DND-41 (cell line): ENCODE measurements at places on chromosomes 11 and 22.

DNA sequence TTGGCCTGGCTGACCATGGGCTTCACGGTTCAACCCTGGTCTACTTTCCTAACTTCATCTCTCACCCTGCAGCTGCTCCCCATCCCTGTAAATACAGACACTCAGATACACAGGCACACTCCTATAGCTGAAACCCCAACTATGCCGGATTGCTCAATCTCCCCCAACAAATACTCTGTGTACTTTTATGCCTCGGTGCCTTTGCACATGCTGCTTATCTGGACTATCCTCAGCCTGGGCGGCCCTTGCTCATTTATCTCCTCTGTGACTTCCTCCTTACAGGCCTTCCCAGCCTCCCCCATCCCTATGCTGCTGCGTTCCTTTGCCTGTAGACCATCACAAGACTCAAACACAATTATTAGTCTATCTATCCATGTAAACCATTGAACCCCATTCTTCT, 76.6 kb downstream of the PKNOX2 start:
- H3K27me3 ChIP-seq: peaks cover 7% of the 10 kb centered on the region
- DNase-seq: no peak

DNA sequence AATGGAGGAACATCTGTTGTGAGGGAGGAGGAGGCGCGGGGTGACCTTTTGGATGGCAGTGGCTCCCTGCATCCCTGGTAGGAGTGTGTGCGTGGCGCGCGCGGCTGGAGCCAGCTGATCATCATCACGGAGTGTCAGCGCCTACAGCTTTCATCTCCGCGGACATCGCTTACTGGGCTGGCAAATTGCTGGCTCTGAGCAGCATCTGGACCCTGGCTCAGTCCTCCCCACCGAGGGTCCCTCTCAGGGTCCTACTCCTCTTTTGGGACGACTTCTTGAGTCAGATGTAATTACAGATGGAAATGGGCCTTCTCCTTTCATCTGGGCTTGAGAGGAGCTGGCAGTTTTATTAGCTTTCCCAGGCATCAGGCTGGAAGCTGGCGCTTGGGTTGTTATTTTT, 85.3 kb downstream of the CACNA1I start:
- no peak for DNase-seq
- no peaks in the 10 kb centered on the region for H3K36me3 ChIP-seq
- peaks cover 8% of the 10 kb centered on the region for H3K4me1 ChIP-seq
- H3K27me3 ChIP-seq: no peaks in the 10 kb centered on the region

DNA sequence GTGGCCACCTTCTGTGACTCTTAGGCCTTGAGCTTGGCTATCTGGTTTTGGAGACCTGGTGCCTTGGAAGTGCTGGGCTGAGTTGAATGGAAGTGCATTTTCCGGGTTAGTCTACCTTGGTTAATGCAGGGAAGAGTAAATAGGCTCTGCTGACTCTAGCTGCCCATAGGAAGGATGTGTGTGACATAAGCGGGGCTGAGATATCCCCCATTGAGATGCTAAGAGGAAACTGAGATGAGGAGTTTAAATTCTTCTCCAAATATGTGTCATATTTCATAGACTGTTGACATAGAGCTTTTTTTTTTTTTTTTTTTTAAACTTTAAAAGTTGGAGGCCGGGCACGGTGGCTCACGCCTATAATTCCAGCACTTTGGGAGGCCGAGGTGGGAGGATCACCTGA, 30.8 kb downstream of the ZNRF3 start:
- H3K4me1 ChIP-seq: no peaks in the 10 kb centered on the region
- DNase-seq: no peak
- H3K36me3 ChIP-seq: no peaks in the 10 kb centered on the region
- H3K27me3 ChIP-seq: no peaks in the 10 kb centered on the region

- no peak overlapping the region for H3K27ac ChIP-seq
- DNase-seq: no peak
- peaks cover under 1% of the 10 kb centered on the region; the same call in 1 of the 2 replicates for H3K4me1 ChIP-seq
- no peak overlapping the region for H3K4me3 ChIP-seq
Measured at GRCh38 chr22:30202531-30203006, 44.0 kb downstream of the LIF start.

DNA sequence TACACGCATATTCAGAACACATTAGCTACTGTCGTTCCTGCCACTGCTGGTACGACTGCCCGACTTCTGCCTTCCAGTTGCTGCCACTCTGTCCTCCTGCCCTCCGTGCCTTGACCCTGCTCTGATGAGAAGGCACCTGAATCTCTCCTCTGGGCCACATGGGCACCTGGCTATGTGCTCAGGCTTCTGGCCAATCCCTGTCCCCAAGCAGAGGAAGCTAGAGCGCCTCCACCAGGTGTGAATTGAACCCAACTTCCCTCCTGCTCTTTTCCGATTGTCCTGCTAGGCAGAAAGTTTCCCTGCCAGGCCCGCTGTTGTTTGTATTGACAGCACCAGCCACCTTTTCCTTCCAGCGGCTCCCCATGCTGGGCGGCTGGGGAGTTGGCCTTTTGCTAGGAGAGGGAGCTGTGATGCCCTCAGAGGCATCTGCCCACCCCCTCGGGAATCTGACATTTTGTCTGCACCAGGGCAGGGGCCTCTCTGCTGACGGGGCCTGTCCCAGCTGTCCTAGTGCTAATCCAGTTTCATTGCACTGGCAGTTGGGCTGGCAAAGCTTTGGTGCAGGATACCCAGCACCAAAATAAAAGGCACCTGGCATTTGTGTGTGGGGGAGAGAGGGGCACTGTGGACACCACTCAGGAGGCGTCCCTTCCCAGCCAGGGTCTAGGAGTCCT, 118.0 kb downstream of the GRIK4 start:
- H3K36me3 ChIP-seq: no peaks in the 10 kb centered on the region
- H3K4me3 ChIP-seq: no peak overlapping the region
- no peak overlapping the region for H3K27ac ChIP-seq
- no peak for DNase-seq
- H3K27me3 ChIP-seq: peaks cover 28% of the 10 kb centered on the region
